ENCODE measurements at places on chromosomes 2 and 18.

DNA sequence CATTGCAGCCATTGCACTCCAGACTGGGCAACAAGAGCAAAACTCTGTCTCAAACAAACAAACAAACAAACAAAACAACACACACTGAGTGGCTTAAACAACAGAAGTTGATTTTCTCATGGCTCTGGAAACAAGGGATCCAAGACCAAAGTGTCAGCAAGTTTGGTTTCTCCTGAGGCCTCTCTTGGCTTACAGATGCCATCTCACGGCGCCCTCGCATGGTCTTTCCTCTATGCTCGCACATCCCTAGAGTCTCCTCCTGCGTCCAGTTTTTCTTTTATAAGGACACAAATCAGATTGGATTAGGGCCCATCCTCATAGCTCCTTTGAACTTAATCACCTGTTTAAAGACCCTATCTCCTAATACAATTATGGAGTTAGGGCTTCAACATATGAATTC, 133.4 kb upstream of the LRRTM1 start:
- no peak for DNase-seq

DNA sequence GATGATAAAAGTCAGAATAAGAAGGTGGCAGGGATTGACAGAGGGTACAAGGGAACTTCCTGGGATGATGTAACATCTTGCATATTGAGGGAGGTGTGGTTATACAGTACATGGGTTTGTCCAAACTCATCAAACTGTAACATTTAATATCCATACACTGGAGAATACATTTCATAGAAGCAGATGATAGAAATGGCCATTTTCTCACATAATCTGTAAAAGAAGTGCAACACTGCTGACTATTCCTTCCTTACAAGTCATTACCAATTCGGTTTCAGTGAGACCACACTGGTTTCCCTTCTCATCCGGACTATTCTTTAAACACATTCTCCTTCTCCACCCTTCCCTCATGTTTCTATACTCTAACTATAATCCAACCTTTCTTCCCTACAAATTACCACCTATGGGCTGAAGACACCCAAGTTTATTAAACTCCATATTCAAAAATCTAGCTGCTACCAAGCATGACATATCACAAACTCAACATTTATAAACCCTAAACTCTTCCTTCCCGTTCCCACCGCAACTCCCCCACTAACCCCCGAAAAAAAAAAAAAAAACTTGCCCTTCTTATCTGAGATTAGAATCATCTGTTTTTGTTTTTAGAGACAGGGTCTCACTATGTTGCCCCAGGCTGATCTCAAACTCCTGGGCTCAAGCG, 1.6 kb downstream of the COX7A2L start:
- DNase-seq = no peak

- no peak for DNase-seq
Observed at GRCh38 chr2:134502104-134502503, 216.7 kb downstream of the TMEM163 start.

DNA sequence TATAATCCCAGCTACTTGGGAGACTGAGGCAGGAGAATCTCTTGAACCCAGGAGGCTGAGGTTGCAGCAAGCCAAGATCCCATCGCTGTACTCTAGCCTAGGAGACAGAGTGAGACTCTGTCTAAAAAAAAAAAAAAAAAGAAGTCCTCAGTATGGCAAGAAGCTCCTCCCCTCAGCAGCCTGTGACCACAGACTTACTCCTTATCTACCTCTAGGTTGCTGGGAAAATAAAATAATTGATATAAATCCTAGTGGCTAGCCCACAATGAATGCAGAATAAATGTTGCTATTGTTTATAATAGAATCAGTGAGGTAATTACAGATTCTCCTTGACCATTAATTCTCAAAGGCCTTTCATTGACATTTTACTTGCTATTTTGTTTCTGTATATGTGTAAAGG, 70.6 kb downstream of the IRS1 start:
- DNase-seq = no peak

DNA sequence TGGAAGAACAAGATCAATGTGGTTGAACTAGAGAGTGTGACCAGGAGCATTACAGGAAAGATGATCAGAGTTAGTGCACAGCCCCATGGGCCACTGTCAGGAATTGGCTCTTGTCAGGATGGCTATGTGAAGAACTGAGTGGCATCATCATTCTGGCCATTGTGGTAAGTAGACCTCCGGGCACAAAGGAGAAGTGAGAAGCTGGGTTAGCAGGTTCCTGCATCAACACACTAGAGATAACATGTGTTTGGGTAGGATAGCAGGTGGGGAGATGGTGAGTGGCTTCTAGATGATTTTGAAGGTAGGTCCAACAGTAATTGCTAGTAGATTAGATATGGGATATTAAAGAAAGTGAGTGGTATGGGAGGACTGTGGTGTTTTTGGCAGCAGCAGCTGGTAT, 408.2 kb downstream of the TSN start:
- no peak for DNase-seq

DNA sequence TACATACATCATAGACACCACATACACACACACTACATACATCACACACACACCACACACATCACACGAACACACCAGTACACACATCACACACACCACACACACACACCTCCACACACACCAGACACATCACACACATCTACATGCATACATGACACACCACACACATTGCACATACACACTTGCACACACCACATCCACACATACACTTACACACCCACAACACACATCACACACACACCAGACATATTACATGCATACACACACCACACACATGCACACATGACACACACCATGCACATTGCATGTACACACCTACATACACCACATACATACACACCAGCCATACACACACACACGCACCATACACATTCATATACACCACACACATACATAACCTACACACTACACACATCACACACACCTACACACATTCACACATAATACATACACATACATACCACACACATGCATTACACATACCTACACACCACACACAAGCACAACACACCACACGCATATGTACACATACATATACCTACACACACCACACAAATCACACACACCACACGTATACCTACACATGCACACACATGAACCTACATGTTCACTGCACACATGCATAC, 156.5 kb downstream of the NDUFA10 start:
- DNase-seq = no peak

DNA sequence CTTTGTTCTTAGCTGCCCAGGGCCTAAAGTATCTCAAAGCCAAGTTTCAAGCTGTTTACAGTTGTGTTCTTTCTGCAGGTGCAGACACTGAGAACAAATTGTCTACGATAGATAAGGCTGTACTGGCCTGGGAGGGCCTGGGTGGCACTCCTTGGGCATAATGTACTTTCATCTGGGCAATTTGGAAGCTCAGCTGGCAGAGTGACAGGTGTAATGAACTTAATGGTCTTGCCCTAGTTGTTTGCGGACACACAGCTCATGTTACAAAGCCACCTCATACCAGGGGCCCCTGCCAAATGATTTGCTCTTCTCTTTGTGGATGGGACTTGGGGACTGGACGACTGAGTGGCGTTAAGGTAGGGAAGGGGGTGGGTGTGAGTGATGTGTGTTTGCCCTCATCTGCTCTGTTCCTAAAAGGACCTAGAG, 4.3 kb downstream of the LDLRAD4 start:
- no peak for DNase-seq

GRCh38 chr2:102621630-102622029, 2.3 kb downstream of the SLC9A2 start:
- DNase-seq = no peak

DNA sequence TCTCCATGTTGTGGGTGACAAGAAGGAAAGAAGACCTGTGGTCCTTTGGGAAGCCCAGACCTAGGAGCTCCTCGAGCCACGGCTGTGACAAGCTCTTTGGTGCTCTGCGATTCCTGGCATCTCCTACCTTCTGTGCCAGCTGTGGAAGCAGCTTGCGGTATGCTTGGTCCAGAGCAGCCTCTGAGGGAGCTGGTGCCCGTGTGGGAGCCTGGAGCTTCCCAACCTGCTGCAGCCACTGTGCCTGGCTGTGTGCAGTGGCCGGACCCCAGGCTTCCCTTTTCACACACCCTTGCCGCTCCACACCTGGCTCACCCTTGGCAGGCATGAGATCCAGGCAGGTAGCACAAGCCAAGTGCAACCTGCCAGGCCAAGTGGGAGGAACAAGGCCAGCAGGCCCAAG, 1328.6 kb upstream of the SLC39A10 start:
- DNase-seq = no peak

GRCh38 chr18:53441761-53442414, 782.6 kb downstream of the MBD2 start:
- DNase-seq = no peak

DNA sequence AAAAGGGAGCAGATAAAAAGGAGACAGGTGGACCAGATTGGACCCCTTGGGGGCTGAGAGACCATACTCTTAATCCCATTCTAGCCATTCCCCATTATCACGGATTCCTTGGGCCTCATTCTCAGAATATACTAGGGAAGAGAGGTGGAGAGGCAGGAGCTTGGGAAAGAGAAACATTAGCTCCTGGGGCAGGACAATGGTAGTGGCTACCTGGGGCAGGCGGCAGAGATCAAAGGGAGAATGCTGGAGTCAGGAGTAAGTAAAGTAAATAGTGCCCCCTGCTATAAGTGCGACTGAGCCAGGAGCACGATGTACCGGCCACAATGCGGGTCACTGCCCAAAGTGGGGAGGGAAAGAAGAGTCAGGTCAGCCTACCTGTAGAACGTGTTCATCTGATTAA, 20.4 kb upstream of the IHH start:
- no peak for DNase-seq

DNA sequence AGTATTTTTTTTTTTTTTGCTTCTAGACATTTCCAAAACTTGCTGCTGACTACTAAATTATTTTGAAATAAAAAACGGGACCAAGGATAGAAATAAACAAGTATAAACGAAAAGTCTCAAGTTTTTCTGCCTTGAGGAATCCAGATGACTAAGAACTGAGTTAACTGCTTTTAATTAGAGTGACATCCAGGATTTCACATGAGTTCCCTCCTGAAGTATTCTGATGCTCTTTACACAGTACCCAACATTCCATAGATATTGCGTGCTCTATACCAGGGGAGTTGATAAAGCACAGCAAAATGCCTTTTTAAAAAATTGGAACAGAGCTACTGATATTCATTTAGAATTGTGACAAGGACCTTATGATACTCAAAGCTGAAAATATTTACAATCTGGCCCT, 618.0 kb downstream of the CCDC85A start:
- DNase-seq = no peak

- DNase-seq = no peak
Observed at GRCh38 chr18:54203914-54204313, 20.6 kb downstream of the MBD2 start.

GRCh38 chr2:15826273-15826717, 114.1 kb upstream of the MYCN start:
- DNase-seq = no peak

GRCh38 chr2:55883357-55883756, 40.2 kb downstream of the EFEMP1 start:
- no peak for DNase-seq

DNA sequence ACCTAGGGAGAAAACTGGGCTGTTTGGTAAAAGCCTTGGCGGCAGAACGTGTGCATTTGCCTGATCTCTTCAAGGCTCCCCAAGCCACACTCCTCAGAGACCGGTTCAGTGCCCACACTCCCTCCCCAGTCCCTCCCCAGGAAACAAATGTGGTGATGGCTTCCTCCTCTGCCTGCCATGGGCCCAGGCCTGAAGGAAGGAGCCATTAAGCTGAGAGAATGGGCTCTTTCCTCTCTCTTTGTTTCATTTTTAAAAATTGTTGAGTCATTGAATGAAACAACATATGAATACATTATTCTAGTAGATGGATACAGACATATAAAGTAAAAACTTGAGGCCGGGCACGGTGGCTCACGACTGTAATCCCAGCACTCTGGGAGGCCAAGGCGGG, 50.6 kb upstream of the YWHAQ start:
- no peak for DNase-seq

- no peak for DNase-seq
Observed at GRCh38 chr2:217652761-217653639, 349.8 kb downstream of the TNS1 start.

DNA sequence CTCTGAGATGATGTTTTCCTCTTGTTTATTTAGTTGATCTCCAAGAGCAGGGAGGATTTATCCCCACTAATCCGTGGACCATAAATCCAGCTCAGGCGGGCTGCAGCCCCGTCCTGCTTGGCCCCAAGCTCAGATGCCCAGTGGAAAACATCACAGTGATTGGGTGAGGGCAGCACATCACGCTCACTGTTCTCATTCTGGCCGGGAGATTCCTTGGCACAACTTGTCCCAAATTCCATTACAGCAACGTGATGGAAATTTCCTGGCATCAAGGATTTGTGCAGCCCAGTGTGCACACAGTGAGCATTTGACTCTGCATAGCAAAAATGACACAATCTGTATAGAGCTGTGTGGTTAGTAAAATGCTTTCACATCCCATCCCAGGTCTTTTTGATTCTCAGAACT, 96.8 kb downstream of the VAPA start:
- no peak for DNase-seq

DNA sequence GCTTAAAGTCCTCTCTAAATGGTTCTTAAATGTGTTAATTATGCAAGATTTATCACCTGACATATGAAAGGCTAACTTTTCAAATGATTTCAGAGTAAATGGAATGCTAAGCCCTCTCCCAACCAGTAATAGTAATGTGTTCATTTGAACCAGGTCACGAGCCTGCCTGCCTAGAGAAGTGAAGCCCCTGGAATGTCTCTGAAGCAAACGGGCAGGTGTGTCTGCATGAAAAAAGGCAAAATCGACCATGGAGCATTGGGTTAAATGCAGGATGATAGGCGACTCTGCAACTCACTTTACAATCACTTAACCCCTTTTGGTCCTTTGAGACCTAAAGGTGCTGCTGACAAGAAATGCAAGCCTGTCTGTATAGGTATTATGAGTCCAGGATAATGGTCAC, 798.4 kb upstream of the ACVR2A start:
- DNase-seq = no peak

GRCh38 chr2:239387811-239388210, 13.0 kb downstream of the HDAC4 start:
- DNase-seq = no peak

GRCh38 chr2:236169741-236170589, 1.8 kb upstream of the GBX2 start:
- no peak for DNase-seq

Data from activated T-cell treated with anti-CD3 and anti-CD28 coated beads, Interleukin-2, amount 50 U/mL, for 48 hours (primary cell).